ENCODE measurements at places on chromosomes 2 and 18. TPM values are rescaled to one million over a fixed set of nuclear protein-coding genes. Genes with fewer than 3 reads are reported as not detected.

DNA sequence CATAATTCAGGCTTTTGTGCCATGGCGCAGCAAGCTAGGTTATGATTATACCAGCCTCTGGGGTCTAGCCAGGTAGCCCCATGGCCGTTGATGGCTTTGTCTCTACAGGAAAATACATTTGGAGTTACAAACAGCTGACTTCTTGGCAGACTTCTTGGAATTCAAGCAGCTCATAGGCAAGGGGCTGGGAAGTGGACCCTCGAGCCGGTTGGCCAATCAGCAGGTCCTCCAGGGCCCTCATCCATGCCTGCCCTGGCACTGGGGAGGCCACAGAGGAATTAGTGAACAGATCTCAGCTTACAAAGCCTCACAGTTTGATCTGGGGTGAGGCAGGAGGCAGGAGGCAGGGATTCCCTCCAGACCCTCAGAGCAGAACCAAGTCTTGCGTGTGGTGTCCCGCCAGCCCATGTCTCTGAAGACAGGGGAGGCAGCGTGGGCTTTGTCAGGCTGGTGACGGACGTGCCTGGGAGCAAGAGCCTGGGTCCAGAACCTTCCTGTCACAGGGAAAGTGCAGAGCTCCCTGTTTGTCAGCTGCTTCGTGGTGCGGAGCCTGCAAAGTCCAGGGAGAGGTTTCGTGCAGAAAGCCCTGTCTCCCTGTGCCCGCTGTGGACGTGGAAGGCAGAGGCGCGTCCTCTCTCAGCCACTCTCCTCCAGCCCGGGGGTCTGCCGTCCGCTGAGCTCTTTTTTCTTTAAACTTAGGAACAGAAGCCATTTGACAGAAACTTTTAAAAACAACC is 131.7 kb downstream of the KLHL29 start:
- no peak for DNase-seq

Gene POTEI
- total RNA-seq, result not detected

GRCh38 chr18:62852851-62853250 is 137.5 kb downstream of the PHLPP1 start:
- DNase-seq, result no peak

Gene CXCR4
- total RNA-seq, result 3.6 TPM

DNA sequence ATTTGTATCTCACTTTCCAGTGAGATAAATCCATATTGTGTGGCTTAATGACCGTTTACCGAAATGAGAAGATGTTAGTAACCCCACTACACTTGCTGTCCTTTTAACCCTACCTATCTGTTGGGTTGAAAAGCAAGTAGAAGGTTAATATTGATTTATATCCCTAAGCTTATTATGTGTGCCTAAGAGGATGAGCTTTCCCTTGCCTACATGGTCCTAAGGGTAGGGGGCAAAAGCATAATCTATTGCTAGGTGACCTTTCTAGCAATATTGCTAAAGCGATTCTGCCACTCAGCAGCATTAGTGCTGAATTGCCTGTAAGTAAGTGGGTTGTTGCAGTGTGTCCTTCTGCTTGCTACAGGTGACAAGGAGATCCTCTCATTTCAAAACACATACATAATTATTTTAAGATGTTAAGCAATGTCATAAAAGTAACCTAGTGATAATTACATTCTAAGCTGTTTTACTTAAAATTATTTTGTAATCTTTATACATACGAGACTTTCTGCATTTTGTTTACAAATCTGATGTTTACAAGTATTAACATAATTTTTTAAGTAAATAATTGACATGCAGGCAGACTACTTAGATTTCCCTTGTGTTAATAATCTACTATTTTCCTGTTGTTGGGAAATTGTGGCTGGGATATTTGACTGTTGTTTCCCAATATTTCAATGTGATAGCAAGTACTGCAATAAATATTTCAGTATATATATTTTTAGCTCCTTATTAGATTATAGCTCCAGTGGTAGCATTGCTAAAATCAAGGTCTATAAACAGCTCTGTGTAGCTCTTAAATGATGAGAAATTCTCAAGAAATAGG is 49.1 kb upstream of the CABYR start:
- DNase-seq, result no peak

- no peak for DNase-seq
These were observed 61.9 kb downstream of the CENPO start for GRCh38 chr2:24855022-24855622.

GRCh38 chr2:237327175-237327950 is 86.6 kb downstream of the COL6A3 start:
- peak; percentile 60 for DNase-seq

DNA sequence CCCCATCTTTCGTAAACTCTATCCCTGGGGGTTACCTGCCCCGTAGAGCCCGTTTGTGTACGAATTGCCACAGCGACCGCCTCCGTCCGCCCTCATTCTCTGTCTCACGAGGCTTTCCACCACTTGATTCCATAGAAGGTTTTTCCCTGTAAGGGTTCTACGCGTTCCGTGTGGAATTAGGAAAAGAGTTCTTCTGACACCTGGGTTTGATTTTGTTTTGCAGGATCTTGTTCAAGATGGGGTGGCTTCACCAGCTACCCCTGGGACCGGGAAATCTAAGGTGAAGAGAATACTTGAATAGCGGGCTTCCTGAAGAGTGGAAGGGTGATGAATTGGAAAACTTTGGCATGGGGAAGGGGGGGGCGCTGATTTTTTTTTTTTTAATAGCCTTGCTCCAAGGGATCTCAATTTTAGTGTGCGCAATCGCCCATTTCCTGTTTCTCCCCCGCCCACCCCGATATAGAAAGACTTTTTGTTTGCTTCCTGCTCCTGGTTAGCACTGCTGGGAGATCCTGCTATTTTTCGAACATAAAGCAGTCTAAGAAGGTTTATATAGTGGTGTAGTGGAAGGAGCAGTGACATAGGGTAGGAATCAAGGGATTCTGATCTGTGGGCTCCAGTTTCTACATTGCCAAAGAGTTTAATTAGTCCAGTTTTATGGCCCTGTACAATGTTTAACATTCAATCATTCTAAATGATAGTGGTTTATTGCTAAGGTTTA is 564 bp downstream of the GCC2 start:
- DNase-seq, result no peak

DNA sequence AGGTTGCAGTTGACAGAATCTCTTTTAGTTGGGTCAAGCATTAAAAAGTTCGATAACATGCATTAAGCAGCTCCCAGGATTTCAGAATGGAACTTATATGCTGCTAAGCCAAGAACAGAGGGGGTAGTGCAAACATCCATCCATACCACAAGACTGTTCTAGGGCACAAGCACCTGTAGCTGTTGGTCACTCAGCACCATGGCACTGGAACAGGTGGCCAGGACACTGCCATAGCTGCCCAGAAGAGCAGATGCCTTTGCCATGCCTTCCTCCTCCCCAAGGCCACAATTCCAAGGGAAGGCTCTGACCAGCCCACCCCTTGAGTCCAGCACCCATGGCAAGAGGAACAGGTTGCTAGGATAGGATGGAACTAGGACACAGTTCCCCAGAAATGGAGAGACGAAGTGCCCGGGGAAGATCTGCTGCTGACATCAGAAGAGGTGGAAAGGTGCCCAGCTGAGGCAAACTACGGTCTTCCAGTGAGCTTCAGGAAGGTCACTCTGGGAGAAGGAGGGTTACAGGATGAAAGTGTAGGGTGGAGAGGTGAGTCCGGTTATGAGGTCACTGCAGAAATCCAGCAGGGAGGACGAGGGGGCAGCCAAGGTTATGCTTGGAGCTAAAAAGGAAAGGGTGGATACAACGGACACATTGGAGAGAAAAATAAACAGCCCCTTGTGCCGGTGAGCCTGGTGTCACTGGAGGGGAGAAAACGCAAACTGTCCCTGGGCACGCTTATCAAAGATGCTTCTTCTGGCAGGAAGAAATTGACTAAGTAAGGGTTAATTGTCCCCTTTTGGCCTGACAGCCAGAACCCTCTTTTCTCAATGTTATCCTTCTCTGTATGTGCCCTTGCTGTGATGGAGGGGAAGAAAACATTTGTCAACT is 41.9 kb downstream of the C1QL2 start:
- no peak for DNase-seq

Gene BOK
- total RNA-seq, result 3.6 TPM

- no peak for DNase-seq
These were observed 8.4 kb downstream of the SP5 start for GRCh38 chr2:170723446-170723958.

Gene IRS1
- total RNA-seq, result 24.1 TPM

- no peak for DNase-seq
These were observed 116.6 kb downstream of the HDAC4 start for GRCh38 chr2:239283961-239284795.

Gene LOXHD1
- 0.74 TPM for total RNA-seq

DNA sequence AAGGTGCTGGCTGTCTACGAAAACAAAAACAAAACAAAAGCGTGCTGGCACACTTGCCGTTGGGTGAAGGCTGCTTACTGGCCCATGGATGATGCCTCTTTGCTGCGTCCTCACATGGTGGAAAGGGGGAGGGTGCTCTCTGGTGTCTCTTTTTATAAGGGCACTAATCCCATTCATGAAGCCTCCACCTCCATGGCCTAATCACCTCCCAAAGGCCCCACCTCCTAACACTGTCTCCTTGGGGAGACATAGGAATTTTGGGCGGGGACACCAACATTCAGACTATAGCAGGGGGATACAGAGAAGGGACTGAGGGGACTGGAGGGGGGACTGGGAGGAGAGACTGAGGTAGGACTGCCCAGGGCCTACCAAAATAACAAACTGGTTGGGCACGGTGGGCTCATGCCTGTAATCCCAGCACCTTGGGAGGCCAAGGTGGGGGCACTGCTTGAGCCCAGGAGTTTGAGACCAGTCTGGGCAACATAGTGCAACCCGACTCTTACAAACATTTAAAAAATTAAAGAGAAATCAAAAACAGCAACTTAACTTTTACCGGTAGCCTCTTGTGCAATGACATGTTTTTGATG is 14.5 kb downstream of the PTMA start:
- peak; percentile 4 for DNase-seq

Gene CCDC148
- 0.40 TPM for total RNA-seq

Gene IAH1
- total RNA-seq, result 83.2 TPM

GRCh38 chr2:17583166-17583565 is 42.7 kb downstream of the VSNL1 start:
- DNase-seq, result peak; percentile 49

DNA sequence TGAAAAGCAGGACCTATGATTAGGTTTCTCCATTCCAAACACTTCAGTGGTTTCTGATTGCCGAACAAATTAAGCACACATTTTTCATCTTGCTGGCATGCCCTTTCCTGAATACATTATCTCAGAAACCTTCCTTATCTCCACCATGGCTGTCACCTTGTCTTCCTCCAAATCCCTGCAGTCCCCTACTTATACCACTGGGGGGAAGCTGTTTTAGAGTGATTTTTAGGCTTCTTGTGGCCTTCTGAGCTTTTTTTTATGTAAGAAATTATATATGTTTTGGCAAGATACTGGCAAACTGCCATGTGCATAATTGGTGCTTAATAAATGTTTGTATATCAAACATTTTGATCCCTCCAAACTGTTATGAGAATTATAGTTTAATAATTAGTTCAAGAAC is 229.2 kb downstream of the MYT1L start:
- DNase-seq, result no peak

DNA sequence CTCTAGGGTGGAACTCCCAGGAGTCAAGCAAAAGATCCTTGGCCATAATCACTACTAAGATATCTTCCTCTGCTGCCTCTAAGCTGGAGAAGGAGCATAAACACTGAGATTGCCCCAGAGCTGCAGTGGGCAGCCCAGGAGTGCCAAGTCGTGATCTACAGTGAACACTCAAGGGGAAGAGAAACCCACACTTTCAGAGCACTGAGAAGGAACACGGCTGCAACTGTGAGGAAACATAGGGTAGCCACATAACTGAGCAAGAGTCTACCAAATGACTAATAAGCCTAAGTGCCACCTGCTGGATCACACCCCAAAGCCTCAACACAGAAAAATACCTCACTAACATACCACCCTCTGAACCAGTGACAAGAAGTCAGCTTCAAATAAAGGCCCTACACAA is 79.6 kb upstream of the RAB12 start:
- DNase-seq, result no peak

- no peak for DNase-seq
These were observed 181.0 kb downstream of the C1D start for GRCh38 chr2:67881816-67882215.

- no peak for DNase-seq
These were observed 1.6 kb upstream of the PUM2 start for GRCh38 chr2:20352230-20352578.

Gene SP3
- 36.7 TPM for total RNA-seq

Gene PRSS56
- 0.15 TPM for total RNA-seq

DNA sequence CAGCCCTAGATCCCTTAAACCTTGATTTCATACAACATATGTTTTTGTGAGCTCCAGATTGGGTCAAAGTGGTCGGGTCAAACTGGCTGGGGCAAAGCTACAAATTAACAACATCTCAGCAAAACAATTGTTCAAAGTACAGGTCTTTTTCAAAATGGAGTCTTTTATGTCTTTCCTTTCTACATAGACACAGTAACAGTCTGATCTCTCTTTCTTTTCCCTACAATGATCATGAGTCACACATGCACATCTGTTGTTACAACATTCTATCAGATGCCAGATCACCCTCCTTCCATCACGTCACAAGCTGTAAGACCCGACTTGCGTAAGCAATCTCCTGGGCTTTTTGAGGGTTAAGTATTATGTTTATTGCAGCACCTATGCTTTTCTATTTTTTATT is 55.1 kb downstream of the RHOB start:
- no peak for DNase-seq

DNA sequence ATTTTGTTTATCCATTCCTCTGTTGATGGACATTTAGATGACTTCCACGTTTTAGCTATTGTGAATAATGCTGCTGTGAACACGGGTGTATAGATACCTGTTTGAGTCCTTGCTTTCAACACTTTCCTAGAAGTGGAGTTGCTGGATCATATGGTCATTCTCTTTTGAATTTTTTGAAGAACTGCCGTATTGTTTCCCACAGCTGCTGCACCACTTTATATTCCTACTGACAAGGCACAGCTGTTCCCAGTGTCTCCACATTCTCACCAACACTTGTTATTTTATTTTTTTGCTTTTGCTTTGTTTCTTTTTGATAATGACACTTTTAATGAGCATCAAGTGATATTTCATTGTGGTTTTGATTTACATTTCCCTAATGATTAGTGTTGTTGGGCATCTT is 41.4 kb upstream of the KCNJ13 start:
- DNase-seq, result no peak

Gene OSBPL1A
- 95.2 TPM for total RNA-seq

- DNase-seq, result no peak
These were observed 99.9 kb upstream of the ZNF236 start for GRCh38 chr18:76722224-76723061.

Gene TCF23
- 0.10 TPM for total RNA-seq

Gene ABCG8
- not detected for total RNA-seq

DNA sequence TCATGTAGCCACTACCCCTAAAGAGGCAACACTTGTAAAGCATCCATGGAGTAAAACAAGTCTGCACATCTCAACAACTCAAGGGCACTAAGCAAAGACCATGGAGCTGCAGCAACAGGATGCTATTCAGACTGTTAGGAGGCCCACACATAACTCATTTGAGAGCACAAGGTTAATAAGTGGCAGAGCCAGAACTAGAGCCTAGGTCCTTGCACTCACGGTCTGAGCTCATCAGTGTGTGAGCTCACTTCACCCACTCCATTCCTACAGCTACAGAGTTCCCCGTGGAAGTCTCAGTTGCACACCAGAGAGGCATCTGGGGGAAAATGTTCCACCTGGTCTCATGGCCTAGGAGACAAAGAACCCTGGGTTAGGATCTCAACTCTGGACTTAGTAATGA is 35.0 kb downstream of the TTC32 start:
- no peak for DNase-seq

Measured in left ventricle myocardium superior (tissue), 1 donor.